Femur (tissue), 1 donor: ENCODE measurements at places on chromosomes 11 and 22.

- DNase-seq = no peak
Measured at GRCh38 chr11:3050386-3051195, 6.6 kb downstream of the CARS1 start.

DNA sequence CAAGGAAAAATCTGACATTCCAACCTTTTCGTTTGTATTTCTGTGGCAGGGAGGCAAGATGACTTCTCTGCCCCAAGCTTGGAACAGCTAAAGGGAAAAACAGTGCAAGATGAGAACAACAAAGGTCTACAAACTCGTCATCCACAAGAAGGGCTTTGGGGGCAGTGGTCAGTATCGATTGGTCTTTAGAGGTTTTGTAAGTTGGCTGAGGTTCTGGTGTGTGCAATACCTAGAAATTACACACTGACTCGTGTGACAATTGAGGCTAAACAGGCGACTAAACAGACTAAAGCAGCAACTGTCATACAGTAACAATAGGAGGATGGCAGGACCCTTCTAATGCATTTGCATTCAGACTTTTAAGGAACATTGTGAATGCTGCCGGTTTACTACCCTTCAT lies 994 bp downstream of the DEPDC5 start:
- DNase-seq = no peak

GRCh38 chr11:18972336-18972735 lies 33.1 kb upstream of the MRGPRX1 start:
- DNase-seq = no peak

DNA sequence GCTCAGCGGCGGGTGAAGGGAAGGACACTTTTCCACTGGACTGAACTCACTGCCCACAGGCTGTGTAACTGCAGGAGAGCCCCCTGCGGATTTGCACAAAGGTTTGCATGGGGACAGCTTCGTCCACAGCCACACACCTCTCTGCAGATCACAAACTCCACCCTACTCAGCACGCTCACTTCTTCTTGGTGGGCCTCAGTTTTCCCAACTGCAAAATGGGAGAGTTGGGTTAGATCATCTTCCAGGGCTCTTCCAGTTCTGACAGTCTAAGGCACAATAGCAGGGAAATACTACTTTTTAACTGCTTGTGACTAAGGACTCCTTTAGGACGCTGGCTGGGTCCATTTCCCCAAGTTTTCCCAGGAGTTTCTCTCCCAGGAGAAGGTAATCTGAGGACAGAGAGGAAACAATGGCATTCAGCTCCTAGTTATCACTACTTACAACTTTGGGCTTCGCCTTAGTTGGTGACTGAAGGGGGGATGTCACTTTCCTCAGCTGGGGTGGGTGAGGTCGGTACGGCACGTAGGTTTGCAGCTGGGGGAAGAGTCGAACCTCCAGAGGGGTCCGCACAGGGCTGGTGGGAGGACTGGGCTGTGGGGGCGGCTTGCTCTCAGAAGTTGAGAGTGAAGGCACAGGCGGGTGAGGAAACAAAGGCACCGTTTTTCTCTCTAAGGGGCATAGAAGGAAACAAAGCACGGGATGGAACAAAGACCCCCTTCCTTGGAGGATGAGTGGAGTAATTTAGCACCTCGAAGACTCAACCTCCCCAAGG lies 55.8 kb downstream of the C11orf58 start:
- no peak for DNase-seq

- no peak for DNase-seq
Measured at GRCh38 chr11:124538019-124538418, 5.4 kb downstream of the OR8B12 start.

DNA sequence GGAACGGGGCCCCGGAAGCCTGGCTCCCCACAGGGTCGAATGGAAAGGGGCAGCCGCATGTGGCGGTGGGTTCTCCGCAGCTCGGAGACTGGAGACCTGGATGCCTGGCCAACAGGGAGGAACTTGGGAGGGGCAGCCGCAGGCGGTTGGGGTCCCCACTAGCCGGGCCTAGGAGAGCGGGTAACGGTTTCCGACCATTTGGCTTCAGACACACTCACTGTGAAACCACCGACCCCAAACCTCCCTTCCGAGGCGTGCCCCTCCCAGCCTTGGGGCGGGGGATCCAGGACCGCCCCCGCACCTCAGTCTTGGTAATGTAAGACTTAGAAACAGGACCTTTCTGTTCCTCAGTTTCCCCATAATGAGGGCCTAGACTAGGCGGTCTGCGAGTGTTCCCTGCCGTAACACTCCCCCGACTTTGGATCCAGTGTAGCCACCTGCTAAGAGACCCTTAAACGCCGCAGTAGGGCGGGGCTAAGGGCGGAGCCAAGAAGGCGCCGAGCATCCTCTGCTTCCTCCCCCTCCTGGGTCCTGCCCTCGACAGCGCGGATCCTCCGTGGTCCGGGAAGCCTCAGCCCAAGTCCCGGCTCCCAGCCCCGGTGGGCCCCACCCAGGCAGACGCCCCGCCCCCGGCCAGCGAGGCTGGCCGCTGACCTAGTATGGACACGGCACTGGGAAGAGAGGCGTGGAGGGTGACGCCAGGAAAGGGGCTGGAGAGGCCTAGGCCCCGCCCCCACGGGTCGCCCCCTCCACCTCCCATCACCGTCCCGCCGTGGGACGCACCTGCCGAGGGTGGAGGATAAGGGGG lies 1.8 kb upstream of the RASGRP2 start:
- peak; percentile 89 for DNase-seq

DNA sequence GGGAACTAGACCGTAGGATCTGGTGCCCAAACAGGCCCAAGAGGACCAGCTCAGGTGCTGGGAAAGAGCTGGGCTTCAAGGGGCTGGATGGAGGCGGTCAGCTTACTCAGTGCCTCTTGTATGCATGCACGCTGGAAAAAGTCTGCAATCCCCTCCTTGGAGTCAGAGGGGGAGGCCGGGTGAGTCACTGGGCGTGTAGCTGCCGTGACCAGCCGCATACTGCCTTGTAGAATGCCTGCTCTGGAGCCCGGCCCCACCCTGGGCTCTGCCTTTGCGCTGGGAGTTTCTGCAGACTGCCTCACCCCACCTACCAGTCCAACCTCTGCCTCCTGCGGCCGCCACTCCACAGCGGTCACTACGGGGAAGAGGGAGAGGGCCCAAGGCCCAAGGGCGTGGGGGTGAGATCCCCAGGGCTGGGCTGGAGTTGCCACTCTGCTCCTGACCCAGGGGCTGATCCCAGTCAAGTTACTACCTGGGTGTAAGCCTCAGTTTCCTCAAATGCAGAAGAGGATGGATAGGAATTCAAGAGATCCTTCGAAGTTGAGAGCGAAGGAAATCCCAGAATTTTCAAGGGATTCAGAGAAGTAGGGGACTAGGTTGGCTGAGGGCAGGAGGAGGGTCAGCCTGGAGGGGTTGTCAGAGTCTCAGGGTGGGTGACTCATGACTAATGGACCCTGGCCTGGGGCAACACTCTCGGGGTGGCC lies 4.2 kb downstream of the MRGPRF start:
- peak; percentile 89 for DNase-seq

- no peak for DNase-seq
Measured at GRCh38 chr22:48045369-48045768, 1282.9 kb downstream of the TBC1D22A start.

DNA sequence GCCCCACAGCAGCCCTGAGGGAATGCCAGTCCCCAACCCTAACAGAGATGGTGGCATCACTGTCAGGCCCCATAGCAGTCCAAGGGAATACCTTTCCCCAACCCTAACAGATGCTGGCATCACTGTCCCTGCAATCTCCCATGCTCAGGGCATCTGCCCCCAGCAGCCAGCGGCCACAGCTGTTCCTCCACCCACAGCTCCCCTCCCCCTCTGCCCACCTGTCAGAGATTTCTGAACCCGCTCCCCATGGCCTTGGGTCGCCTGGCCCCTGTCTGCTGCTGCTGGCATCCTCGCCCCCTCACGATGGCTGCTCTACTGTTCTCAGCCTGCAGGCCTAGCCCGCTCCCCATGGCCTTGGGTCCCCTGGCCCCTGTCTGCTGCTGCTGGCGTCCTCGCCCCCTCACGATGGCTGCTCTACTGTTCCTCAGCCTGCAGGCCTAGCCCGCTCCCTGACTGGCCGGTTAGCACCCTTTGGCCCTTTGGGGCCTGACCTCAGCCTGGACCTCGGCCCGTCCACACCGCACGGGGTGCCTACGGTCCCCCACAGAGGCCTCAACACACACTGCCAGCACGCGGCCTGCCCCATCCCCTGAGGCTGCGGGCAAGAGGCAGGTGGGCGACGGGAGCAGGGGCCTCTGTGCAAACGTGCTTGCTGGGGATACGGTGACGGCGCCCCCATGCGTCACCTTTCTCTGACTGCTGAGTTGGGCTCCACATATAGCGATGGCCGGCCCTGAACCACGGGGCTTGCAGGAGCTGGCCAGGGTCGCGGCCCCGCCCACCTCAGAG lies 20.7 kb downstream of the CHID1 start:
- no peak for DNase-seq

DNA sequence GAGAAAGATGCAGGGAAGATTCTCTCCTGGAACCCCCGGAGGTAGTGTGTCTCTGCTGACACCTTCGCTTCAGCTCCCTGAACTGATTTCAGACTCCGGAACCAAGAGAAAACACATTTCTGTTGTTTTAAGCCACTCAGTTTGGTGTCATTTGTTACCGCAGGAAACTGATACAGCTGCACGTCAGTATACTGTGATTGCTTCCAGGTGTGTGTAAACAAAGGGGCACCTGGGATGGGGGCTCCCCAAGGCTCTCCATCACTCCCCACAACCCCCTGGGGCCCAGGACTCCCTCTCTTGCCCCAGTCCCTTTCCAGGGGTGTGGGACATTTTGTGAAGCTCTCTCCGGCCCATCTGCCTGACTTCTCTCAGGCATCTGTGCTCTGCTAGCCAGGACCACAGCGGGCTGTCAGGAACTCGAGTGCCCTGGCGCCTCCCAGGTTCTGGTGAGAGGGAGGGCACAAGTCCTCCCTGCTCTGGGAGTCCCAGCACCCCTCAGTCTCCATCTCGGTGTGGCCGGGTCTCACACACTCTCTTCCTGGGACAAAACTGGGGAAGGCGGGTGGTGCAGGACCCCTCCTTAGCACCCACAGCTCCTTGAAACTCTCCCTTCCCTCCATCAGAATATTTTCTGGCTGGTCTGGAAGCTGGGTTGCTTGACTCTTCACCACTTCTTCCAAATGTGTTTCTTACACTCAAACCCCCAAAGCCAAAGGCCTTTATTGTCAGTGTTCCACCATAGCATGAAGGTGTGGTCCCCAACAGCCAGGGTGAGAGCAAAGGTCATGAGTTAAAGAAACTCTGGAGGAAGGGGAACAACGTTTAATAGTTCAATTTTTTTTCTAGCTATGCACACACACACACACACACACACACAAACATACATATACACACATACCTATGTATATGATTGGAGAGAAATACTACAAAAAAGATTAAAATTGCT lies 35.0 kb upstream of the TSKU start:
- no peak for DNase-seq

DNA sequence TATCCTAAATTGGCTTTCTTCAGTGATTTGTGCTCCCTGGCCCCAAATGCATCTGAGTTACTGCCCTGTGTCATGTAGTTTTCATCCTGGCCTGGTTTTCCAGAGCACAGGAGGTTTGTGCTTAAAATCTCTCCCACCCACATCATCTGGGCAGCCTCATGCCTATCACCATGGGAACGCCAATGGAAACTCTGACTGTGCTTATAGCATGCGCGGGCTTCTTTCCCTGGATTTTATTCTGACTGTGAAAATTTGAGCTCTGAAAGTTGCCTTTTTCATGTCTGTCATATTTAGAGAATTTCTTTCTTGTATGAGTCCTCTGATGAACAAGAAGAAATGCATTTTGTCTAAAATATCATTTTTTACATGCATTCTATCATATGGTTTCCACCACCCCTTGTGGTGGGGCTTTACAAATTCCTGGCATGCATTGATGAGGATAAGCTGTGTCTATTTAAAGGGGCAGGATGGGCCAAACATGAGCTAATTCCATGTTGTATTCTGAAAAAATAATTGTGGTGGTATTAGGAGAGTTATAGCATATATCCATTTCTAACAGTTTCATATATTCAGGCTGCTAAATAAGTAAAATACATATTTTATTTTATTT lies 55.1 kb downstream of the IRAG1 start:
- peak; percentile 90 for DNase-seq

DNA sequence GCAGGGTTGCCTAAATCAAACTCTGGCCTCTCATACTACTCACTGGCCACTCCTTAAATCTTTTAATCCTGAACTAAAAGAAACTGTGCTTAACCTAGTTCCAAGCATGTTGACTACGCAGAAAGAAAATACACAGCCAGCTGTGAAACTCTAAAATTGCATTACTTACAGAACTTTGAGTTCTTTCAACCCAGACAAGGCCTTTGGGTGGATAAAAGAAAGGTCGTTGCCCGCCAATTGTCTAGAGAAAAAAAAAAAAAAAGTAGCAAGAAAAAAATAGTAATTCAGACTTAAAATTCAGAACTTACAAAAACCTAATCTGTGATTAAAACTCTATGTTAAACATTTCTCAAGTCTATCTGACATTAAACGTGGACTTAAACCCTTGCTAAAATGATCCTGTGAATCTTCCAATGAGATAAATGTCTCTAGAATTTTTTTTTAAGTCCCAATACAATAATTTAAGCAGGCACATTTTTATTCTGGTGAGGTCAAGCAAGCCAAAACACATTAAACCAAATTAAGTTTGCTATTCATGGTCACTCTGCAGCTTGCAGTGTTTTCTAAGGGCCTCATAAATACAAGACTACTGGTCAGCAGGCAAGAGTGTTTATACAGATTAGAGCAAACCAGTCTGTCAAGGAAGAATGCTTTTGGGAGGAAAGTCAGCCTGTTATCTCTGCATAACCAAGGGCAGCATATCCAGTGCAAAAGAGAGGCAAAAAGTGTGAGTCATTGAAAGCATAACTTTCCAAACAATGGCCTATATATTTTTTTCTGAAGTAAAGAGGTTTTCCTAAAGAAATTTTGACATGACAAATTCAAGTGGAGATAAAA lies 29.5 kb upstream of the CCDC34 start:
- DNase-seq = no peak

DNA sequence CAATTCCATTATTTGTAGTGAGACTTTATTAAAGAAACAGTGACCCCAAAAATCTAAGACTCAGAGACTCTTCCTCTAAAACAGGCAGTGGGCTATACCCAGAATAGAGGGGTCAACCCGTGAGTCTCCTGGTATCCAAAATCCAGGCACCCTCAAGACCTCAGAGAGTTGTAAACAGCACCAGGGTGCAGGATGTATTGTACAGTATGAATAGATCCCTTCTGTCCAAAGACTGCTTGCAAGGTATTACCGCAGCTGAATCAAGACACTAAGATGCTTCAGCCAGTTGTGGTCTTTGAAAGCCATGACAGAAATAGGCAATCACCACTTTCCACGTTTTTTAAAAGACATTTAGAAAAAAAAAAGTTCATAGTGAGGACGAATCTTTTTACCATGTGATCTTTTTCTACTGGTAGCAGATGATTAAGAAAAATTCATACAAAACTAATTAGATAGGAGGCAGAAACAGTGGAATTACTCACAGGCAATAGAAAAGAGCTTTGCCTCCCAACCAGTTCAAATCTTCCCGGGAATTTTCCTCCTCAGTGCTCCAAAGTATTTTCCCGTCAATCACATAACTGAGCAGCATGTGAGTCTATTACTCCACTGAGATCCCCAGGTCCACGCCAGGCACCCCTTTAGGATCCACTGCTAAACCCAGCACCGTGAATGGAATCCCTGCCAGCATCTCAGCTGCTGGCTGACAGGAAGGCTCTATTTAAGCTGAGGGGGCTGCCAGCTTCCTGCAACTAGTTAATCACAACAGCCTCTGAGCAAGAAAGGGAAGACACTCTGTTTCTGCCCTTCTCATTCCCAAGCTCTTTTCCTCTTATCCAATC lies 113.1 kb downstream of the ETS1 start:
- no peak for DNase-seq
